Activated CD8-positive, alpha-beta memory T cell treated with anti-CD3 and anti-CD28 coated beads for 1 hour (primary cell): ENCODE measurements at places on chromosomes 2 and 18.

- no peak for DNase-seq
Measured at GRCh38 chr18:62637807-62638687, 77.3 kb upstream of the PHLPP1 start.

GRCh38 chr2:21047141-21048009 lies 3.5 kb upstream of the APOB start:
- no peak for DNase-seq

GRCh38 chr2:72803151-72803550 lies 22.7 kb downstream of the EXOC6B start:
- DNase-seq = no peak

- DNase-seq = no peak
Measured at GRCh38 chr2:164773635-164774034, 68.0 kb downstream of the COBLL1 start.

- no peak for DNase-seq
Measured at GRCh38 chr2:236663287-236664101, 93.9 kb downstream of the ACKR3 start.
